Tibial nerve (tissue), 4 donors: ENCODE measurements at places on chromosomes 7 and 10. TPM values are rescaled to one million over a fixed set of nuclear protein-coding genes. Genes with fewer than 3 reads are reported as not detected.

Gene ZNF775
- 5.9 TPM for total RNA-seq

- no peaks in the 10 kb centered on the region for H3K4me1 ChIP-seq
- H3K27ac ChIP-seq, result no peak overlapping the region
- H3K27me3 ChIP-seq, result no peaks in the 10 kb centered on the region
- no peak for DNase-seq
- no peaks in the 10 kb centered on the region for H3K36me3 ChIP-seq
- H3K4me3 ChIP-seq, result no peak overlapping the region
Measured at GRCh38 chr7:63071920-63072319, 926.7 kb upstream of the ZNF722 start.

Gene FAM20C
- total RNA-seq, result 43.0 TPM

Gene GIMAP6
- total RNA-seq, result 31.9 TPM

DNA sequence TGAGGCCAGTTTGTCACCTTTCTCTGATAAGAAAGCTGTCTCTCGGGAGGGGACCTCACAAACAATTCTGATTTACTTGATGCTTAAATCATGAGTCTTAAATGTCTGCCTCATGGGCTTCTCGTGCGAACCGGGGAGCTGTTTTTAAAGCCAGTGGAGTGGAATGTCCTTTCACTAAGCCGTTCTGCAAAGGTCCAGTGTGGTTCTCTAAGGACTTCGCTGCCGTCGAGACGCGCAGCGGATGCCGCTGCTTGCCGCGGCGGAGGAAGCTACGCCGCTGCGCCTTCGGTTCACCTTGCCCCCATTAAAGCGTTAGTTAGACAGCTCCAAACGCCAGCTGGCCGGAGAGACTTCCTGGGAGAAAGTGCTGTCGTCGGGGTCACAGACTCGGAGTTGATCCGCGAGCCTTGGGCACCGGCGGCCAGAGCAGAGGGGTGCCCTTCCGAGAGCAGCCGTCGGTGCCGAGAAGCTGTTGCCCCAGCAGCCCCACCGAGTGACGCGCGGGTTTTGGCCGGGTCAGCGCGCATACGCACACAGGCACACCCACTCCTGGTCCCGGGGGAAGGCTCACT lies 1.3 kb upstream of the HMX3 start:
- H3K4me1 ChIP-seq, result peaks cover 26% of the 10 kb centered on the region
- no peak for DNase-seq
- H3K27me3 ChIP-seq, result peaks cover 8% of the 10 kb centered on the region

Gene ANKRD1
- total RNA-seq, result not detected
